Liver (tissue), 10 donors: ENCODE measurements at places on chromosomes 1 and 21. TPM values are rescaled to one million over a fixed set of nuclear protein-coding genes. Genes with fewer than 3 reads are reported as not detected.

TMEM269 gene
- 0.08 TPM for total RNA-seq

DNA sequence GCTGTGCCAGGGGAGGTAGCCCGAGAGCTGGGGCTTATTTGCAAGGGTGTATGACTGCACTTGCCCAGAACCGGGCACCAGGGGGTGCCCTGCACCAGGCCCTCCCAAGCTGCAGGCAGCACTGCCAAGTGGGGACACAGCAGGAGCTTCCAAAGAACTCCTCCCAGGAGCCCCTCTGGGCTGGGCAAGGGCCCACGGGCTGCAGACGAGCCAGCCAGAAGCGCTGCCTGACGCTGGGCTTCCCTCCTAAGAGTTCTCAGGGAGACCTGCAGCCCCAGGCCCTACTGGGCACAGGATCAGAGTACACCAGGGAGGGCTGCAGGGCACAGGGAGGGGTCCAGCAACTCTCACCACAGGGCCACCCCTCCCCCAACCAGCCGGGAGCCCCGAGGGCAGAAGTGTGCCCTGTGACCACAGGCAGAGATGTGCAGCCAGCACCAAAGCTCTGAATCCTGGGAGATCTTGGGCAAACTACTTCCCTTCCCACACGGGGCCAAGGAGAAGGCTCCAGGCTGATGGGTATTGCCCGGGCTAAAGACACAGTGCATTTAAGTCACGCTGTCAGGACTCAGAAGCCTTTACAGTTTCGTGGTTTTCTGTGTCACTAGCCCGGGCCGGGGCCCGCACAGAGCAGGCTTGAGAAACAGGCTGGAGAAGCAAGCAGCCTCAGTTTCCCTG is 63.4 kb downstream of the KCNAB2 start:
- H3K4me1 ChIP-seq = no peaks in the 10 kb centered on the region
- no peak overlapping the region for H3K4me3 ChIP-seq
- H3K36me3 ChIP-seq = no peaks in the 10 kb centered on the region
- H3K27ac ChIP-seq = no peak overlapping the region
- no peaks in the 10 kb centered on the region for H3K27me3 ChIP-seq

- H3K27me3 ChIP-seq = no peaks in the 10 kb centered on the region
- H3K4me3 ChIP-seq = no peak overlapping the region
- H3K27ac ChIP-seq = no peak overlapping the region
- no peaks in the 10 kb centered on the region for H3K36me3 ChIP-seq
- no peaks in the 10 kb centered on the region for H3K4me1 ChIP-seq
- DNase-seq = no peak
These were observed 36.9 kb upstream of the BACH1 start for GRCh38 chr21:29261555-29262540.

HS2ST1 gene
- 10.4 TPM for total RNA-seq

DNA sequence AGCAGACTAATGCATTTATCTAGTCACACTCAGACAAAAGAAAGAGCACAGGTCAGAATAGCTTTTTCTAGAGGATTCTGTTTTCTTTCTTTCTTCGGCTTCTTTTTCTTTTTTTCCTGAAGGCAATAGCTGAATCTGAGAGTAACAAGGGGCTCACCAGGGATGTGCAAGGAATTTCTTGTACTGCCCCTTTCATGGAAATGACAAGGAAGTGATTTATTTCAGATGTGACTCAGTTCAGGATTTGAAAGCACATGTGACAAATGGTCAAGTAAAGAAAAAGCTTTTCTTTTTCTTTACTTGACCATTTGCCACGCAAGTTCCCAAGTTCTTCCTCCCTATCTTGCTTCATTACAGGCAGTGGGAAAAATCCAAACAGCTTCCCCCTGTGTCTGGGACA is 202.0 kb downstream of the GABPA start:
- peaks cover 6% of the 10 kb centered on the region for H3K4me1 ChIP-seq
- H3K27ac ChIP-seq = no peak overlapping the region
- no peak overlapping the region for H3K4me3 ChIP-seq
- H3K27me3 ChIP-seq = no peaks in the 10 kb centered on the region

GPR25 gene
- 0.08 TPM for total RNA-seq

DNA sequence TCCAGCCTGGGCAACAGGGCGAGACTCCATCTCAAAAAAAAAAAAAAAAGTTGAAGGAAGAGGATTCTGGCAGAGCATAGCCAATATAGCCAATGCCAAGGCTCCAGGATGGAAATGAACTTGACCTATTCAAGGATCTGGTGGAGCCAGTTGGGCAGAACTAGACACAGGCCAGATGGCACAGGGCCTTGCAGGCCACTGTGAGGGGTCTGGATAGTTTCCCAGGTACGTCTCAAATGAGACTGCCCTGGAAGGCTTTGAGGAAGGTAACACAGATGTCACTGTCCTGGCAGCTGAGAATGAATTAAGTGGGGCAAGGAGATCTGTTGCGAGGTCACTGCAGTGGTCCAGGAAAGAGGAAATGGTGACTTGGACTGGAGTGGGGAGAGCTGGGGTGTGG is 12.0 kb upstream of the ARHGEF19 start:
- H3K4me1 ChIP-seq = peaks cover 15% of the 10 kb centered on the region
- no peaks in the 10 kb centered on the region for H3K36me3 ChIP-seq
- no peaks in the 10 kb centered on the region for H3K27me3 ChIP-seq
- H3K27ac ChIP-seq = no peak overlapping the region

DNA sequence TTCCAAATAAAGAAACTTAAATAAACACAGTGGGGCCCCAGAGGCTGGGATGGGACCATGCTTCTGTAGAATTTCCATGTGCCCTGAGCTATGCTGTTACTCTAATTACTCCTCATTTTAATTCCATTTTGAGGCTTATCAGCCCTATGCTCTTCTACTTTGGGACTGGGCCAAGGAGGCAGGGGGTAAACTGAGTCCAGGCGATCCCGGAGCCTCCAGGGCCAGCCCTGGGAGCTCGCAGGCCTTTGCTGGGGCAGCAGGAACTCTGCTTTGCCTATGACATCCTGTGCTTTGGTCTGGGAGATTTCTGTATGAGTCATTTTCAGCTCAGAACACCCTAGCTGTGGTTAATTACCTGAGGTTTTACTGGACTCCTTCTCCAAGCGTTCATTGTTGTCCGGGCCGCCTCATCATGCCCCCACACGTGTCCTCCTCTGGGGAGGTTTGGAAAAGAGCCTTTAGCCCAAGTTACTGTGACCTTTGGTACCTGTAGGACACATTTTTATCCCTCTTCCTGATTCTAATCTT is 95.7 kb downstream of the RHOU start:
- H3K4me1 ChIP-seq = peaks cover 12% of the 10 kb centered on the region
- DNase-seq = no peak
- H3K27me3 ChIP-seq = no peaks in the 10 kb centered on the region
- no peaks in the 10 kb centered on the region for H3K36me3 ChIP-seq
- H3K27ac ChIP-seq = no peak overlapping the region
- H3K4me3 ChIP-seq = no peak overlapping the region

CCDC17 gene
- total RNA-seq = 0.89 TPM

DNA sequence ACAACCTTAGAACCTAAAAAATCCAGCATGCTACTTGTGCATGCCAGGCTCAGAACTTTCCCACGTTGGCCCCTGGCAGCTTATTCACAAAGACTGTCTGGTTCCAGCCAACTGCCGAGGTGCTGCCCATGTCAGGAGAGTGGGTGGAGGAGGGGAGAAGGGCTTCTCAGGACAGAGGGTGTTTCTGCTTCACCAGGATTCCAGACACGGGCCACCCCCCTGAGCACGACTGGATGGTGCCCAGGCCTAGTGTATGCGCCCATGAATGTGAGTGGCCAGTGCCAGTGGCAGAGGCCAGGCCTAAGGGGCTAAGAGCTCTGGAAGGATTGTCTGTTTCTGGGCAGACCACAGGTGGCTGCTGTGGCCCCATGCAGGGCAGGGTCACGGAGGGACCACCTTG is 148.2 kb upstream of the COL6A1 start:
- H3K27ac ChIP-seq = no peak overlapping the region
- no peak for DNase-seq
- no peaks in the 10 kb centered on the region for H3K27me3 ChIP-seq
- no peaks in the 10 kb centered on the region for H3K36me3 ChIP-seq
- no peak overlapping the region for H3K4me3 ChIP-seq

HMCN1 gene
- total RNA-seq = 4.9 TPM

- H3K27me3 ChIP-seq = no peaks in the 10 kb centered on the region
- no peak for DNase-seq
- no peak overlapping the region for H3K27ac ChIP-seq
- H3K36me3 ChIP-seq = peaks cover 34% of the 10 kb centered on the region
- no peaks in the 10 kb centered on the region for H3K4me1 ChIP-seq
These were observed 26.0 kb downstream of the MX1 start for GRCh38 chr21:41451753-41452676.

ZNF672 gene
- total RNA-seq = 28.0 TPM
